ENCODE measurements at places on chromosomes 5 and 9.

DNA sequence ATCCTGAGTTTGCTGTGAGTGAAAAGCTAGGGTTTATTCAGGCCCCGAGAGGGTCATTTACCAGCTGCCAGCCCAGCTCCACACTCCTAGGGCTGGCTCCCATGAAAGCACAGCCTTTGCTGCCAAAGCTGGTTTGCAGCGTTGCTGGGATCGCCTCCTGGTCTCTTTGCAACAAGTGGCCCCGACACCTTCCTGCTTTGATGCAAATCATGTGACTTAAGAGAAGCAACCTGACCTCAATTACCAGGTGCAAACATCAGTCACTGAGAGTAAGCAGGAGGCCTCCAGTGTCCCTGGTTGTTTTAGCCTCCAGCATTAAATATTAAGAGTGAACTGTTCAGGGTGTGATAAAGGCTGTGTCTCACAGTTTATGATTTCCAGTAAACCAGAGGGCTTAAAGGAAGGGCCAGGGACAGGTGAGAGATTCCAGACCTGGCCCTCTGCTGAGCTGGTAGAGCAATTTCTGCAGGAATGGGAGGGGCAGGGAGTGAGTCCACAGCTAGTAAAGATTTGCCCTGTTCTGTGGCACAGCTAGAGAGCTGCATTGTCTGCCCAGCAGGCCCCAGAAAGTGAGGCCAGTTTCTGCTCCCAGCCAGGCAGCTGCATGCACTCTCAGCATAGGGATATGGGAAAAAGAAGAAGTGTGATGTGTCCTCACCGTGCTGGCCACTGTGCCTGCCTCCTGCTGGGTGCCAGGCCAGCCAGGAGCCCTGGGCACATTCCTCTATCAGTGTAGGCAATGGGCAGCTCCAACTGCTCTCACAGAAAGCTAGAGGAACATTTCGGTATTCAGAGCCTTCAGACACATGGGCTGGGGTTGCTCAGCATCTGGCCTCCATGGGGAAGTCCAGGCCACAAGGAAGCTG, 58.0 kb downstream of the SLC22A5 start:
- peak; percentile 37 for DNase-seq

DNA sequence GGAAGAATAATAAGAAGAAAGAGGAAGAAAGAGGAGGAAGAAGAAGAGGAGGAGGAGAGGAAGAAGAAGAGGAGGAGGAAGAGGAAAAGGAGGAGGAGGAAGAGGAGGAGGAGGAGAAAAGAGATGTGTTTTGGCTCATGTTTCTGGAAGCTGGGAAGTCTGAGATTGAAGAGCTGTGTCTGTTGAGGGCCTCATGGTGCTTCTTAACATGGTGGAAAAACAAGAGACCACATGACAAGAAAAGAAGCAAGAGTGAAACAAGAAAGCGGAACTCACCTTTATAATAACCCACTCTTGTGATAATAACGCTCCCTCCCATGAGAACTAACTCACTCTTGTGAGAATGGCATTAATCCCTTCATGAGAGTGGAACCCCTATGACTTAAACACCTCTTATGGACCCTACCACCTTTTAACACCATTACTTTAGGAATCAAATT, 36.1 kb upstream of the RANBP6 start:
- DNase-seq = no peak

DNA sequence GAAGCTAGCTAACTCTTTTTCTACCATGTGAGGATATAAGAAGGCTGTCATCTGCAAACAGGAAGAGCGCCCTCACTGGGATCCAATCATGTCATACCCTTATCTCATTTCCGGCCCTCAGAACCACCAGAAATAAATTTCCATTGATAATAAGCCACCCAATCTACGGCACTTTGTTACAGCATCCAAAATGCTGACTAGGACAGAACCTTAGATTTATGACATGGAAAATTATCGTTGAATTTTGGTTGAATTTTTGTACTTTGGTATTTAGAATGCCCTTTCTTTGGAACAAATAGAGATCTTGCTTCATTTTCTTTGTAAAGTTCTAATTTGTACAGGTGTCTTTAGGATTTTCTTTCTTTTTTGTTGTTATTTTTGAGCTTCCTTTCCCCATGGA, 53.3 kb upstream of the CYLC2 start:
- DNase-seq = no peak

DNA sequence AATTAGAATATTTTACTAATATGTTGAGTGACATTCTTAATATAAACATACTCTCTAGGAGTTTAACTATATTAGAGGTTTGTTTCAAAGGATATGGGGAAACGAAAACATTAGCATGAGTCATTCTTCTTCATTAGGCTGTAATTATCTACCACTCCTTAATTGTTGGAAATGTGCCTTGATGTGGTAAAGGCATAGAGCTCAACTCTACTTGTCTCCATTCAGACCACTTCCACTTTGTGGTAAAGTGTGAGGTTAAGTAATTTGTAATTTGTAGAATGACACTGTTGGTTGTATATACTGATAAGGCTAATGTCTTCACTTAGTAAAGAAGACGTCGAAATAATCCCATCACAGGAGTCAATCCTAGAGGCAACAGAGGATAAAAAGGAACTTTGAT, 58.1 kb downstream of the HAPLN1 start:
- DNase-seq = no peak

GRCh38 chr5:73682176-73682575, 56.2 kb downstream of the ARHGEF28 start:
- DNase-seq = no peak

DNA sequence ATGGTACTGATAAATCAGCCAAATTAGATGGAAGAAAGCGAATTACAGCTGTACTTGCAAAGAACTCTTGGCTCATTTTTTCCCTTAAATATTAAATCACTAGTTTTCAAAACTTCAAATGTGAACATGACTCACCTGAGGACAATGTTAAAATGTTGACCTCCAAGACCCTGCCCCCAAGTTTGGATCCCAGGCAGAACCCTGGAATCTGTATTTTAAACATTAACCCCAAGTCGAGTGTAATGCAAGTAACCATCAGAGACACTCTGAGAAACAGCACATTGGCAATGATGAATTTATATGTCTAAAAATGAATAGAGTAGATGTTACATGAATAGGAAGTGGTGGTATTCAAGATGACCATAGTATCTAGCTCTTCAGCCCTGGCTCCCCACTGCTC, 2.3 kb upstream of the CD274 start:
- no peak for DNase-seq

DNA sequence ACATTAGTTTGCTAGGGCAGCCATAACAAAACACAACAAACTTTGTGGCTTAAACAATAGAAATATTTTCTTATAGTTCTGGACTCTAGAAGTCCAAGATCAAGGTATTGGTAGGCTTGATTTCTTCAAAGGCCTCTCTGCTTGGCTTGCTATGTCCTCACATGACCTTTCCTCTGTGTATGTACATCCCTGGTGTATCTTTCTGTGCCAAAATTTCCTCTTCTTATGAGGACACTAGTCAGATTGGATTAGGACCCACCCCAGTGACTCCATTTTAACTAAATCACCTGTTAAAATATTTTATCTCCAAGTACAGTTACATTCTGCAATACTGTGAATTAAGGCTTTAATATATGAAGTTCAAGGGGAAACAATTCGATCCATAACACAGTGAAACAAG, 168.9 kb upstream of the CCNH start:
- DNase-seq = no peak

DNA sequence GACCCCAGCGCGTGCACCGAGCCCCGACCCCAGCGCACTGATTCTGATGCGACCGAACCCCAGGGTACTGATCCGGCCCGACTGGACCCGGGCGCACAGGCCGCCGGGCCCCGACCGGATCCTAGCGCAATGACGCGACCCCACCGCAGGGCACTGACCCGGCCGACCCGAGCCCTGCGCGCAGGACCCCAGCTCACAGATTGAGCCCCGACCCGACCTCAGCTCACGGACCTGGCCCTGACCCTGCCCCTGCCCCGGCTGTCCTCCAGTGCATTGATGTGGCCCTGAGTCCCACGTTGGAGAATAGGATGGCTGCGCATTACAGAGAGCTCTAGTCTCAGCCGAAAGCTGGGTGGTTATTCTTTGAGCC, 438 bp downstream of the TRIP13 start:
- no peak for DNase-seq

GRCh38 chr5:139164020-139164419, 34.1 kb downstream of the SIL1 start:
- DNase-seq = no peak

DNA sequence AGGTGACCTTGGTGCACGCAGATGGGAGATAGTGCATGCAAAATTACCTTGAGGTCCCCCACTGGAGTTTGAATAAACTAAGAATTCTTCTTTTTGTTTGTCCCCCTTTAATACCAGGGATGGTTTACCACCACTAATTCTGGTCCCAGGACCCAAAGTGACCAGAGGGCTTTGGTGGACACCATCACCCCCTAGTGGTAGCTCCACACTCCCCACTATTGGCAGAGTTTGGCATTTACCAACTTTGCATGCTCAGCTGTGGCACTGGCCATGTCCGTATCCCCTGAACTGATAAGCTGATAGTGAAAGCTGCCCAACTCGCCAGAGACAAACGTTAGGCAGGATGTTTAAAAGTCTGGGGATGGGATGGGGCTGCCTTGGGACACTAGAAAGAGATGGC, 3.3 kb downstream of the ASTN2 start:
- no peak for DNase-seq

GRCh38 chr9:99466104-99466503, 244.0 kb downstream of the SEC61B start:
- DNase-seq = no peak

DNA sequence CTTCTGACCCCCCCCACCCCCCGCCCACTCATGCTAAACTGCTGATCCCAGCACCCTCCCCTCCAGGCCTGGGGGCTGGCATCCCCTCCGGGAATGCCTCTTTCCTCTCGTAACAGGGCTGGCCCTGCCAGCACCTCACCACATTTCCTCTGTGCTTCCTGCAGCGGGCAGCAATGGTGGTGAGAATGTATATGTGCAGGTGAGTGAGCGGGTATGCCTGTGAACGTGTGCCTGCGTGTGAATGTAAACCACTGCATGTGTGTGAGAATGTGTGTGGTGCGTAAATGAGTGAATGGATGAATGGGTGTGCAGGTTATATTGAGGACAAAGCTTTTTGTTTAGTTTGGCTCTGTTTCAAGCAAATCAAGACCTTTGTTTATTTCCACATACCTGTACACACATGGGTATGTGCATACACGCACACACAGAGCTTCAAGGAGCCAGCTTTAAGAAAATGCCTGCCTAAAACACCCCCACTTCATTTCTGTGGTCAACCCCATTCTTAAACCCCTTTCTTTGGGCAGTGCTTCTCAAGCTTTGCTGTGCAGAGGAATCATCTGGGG, 95.7 kb upstream of the SHB start:
- no peak for DNase-seq

DNA sequence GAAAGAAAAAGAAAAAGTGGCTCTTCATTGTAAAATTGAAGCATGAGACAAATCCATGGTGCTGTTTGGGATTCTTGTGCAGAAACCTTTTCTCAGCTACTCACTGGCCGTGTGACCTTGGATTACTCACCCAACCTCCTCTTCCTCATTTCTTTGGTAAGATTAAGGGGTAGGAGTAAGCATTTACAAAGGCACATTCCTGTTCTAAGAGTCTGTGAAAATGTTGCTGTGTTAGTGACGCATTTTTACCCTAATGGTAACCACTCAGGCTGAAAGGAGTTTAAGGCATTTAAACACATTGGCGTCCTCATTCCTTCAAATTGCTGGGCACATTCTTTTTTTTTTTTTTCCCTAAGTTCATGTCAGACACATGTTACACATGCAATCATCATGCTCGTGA, 4.3 kb downstream of the RAI14 start:
- DNase-seq = peak; percentile 98

GRCh38 chr5:136206361-136206760, 13.4 kb upstream of the SMIM32 start:
- DNase-seq = no peak

- DNase-seq = no peak
These were observed 164.8 kb downstream of the EFNA5 start for GRCh38 chr5:107505763-107506534.

GRCh38 chr9:81477669-81478068, 211.7 kb downstream of the TLE1 start:
- no peak for DNase-seq

DNA sequence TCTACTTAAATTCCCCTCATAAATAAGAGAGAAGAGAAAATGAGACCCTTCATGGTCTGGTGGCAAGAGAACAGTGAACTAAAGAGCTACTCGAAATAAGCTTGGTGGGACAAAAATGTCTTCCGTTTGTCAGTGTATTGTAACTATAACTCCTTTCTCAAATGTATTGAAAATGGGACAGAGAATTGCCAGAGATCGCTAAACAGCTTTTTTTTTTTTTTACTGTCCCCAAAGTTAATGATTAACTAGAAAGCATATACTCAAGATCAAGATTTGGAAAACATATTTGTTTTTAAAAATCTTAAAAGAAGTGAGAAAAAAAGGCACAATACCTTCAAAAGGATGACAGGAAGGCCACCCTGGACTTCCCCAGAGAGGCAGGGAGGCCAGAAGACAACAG, 206.4 kb upstream of the CTNND2 start:
- no peak for DNase-seq

DNA sequence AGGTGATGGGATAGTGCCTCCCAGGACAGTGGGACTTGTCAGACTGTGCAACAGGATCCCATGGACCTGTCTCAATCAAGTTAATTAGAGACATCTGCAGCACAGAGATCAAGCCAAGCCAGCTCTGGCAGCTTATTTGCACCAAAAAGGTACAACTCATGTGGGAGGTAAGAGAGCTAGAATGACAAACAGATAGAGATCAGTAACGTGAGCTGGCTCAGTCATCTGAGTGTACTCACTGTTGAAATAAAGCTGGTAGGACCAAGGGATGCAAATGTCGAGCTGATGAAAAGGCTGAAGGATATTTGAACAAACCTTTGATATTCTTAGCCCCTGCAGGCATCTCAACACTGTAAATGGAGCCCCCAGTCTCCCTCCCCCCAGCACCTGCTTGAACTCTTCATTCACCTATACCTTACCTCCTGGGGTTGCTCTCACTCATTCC, 198.1 kb downstream of the EFNA5 start:
- no peak for DNase-seq

DNA sequence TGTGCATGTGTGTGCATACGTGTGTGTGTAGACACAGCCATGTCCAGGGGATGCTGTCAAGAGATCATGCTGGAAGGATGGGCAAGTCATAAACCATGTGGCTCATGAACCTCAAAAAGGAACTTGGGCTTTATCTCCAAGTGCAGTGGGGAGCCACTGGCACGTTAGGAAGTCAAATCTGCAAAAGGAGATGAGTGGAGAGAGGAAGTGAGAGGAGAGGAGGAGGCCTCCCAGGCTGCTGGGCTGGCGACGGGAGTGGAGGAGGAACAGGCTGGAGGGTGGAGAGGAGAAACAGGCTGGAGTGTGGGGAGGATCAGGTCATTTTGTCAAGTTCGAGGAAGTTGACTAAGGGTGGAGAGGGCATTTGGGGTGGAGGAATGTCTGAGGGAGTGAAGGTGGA, 29.2 kb upstream of the TIFAB start:
- no peak for DNase-seq

DNA sequence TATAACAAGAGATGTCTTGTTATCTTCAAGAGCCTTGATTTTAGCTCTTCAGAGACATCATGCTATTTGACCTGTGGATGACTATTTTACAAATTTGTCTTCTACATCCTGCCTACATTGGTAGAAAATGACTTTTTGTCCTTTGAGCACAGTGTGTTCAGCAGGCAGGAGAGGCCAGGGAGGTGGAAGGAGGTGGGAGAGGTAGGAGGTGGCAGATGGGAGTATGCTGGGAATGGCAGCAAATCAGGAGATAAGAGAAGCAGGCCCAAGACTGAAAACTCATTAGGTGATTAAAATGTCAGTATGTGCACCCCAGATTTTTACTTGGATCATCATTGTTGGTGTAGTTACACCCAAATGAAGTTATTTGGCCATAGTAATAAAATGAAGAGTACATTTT, 44.1 kb downstream of the PTPN3 start:
- DNase-seq = no peak

Measured in RCC 7860 (cell line).